ENCODE measurements at places on chromosomes 4 and X.

GRCh38 chr4:82785611-82786400 is 12.8 kb downstream of the SCD5 start:
- DNase-seq = no peak

- DNase-seq = no peak
Measured at GRCh38 chr4:107913283-107913899, 18.0 kb upstream of the CYP2U1 start.

DNA sequence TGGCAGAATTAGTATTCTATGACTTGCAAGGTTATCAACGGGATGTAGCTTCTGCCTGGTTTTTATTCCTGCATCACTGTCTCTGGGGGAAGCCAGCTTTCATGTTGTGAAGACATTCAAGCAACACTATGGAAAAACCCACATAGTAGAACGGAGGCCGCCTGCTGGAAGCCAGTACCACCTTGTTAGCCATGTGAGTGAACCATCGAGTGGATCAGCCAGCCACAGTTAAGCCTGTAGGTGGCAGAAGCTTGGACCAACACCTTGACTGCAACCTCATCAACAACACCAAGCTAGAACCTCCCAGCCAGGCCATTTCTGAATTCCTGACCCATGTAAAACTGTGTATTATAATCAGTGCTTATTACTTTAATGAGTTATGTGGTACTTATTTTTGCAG is 538.2 kb downstream of the KCNIP4 start:
- no peak for DNase-seq

GRCh38 chr4:185082561-185082960 is 60.5 kb upstream of the SLC25A4 start:
- DNase-seq = no peak

DNA sequence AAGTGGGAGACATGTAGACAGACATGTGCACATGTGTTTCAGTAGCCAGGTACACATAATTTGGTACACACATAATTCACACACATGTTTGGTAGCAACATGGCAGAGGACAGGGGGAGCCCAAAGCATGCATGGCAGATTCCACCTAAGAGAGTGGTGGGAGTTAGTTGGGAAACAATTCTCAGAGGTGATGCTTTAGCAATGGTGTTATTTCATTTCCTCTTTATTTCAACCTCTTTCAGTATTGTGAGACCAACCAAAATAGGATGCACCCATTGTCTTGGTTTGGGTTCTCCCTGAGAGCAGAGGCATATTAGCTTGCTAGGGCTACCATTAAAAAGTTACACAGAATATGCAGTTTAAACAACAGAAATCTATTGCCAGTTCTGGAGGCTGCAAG is 92.2 kb upstream of the ANXA3 start:
- DNase-seq = no peak

- no peak for DNase-seq
Measured at GRCh38 chr4:15149839-15150592, 147.7 kb downstream of the CPEB2 start.

GRCh38 chr4:108140328-108140727 is 28.4 kb downstream of the LEF1 start:
- DNase-seq = no peak

DNA sequence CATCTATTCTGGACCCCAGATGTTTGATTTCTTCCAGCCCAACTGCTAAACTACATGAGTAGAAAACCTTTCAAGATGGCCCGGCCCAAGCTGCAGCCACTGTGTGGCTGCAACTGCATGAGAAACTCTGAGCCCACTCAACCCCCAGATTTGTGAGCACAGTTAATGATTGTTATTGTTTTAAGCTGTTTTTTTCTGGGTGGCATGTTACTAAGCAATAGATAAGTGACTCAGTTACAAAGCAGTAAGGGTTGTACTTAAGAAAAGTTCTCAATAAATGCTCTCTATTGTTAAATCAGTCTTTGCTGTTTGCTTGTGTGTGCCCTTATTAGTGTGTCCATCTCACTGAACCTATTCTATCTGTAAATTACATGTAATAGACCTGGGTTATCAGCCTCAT is 51.8 kb downstream of the GC start:
- DNase-seq = no peak

- DNase-seq = no peak
Measured at GRCh38 chr4:120037411-120037810, 29.2 kb downstream of the MAD2L1 start.

- no peak for DNase-seq
Measured at GRCh38 chr4:16113741-16114140, 29.9 kb upstream of the PROM1 start.

DNA sequence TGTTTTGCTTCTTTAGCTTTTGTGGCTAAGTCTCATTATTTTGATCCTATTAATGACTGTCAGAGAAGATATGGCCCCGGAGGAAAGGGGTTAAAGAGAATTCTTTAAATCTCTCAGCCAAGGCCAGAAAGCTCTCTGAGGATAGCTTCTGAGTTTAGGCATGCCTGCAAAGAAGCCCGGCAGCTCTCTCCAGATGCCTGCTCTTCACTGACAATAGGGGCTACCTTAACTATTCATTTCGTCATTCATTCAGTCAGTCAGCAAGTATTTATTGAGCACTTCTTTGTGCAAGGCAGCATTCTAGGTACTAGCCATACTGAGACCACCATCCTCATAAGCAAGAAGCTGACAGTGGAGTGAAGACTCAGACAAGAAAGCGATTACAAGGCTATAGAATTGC is 34.0 kb upstream of the BMP15 start:
- no peak for DNase-seq

DNA sequence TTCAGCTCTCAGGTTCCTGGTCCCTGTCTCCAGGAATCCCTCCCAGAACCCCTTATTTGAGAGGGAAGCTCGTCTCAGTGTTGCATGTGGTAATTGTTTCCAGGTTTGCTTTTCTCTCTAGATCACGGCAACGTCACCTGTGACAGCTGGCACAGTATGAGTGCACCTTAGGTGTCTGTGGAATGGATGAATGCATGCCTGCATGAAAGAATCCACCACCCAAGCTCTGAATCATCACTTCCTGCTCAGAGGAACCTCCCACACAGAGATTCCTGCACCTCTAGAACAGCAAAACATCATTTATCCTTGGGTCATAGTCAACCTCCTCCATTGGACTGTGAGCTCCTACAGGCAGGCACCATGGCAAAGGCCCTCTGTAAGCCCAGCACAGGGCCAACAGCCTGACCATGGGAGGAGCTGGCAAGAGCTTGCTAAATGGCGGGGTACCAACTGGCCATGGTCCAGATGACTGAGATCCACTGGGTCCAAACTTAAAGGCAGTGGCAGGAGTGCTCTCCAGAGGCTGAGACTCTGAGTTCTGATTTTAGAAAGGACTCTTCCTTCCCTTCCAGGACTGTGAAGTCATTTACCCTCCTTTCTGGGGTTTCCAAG is 116.2 kb downstream of the SLC2A9 start:
- DNase-seq = no peak

DNA sequence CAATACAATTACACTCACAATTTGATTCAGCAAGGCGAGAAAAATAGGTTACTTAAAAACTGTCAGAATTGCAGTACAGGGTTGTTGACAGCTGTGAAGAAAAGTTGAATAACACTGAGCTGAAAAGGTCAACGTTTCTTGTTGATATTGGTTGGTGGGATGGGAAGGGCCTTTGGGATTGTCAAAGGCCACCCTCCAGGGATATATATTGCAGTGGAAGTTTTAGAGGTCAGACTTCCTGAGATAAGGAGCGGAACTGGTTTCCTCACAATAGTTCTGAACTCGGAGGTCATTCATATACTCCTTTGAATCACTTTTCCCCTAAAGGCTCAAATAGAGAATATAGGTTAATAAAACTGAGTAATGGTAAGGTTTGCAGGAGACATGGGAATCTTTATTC is 417.2 kb downstream of the RAPGEF2 start:
- no peak for DNase-seq

DNA sequence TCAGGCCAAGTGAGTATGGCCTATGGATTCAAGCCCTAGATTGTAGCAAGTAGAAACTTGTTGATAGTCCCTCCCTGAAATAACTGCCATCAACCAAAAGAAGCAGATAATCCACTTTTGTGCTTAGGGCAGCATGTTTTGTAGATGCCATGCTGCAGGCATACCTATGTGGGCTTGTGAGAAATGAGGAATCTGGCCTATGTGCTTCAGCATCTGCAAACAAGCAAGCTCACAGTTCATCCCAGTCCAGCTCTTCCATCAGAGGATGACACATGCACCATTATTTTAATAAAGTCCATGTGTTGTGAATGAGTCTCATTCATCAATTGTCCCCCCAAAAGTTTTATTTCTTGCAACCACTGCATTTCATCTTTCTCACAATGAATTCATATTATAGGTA is 421.9 kb upstream of the DIPK2B start:
- DNase-seq = no peak

GRCh38 chr4:54063737-54064316 is 578 bp downstream of the CHIC2 start:
- DNase-seq = no peak

DNA sequence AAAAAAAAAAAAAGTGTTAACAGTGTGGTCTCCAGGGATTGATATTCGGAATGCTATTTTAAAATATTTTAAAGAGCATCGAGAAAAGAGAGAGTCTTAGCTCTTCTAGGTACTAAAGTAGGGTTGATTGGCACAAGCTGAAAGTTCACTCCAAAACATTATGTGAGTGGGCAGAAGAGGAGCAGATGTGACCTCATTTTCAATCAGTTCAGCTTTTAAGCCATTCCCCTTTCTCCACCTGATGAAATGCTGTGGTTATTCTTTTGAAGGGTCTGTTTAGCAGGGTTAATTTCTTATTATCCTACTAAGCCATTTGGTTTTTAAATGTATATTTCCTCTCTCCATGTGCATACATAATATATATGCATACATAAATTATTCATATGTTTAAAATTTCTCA is 69.2 kb downstream of the GALNT7 start:
- DNase-seq = no peak
